ENCODE measurements at places on chromosomes 3 and 15. TPM values are rescaled to one million over a fixed set of nuclear protein-coding genes. Genes with fewer than 3 reads are reported as not detected.

DNA sequence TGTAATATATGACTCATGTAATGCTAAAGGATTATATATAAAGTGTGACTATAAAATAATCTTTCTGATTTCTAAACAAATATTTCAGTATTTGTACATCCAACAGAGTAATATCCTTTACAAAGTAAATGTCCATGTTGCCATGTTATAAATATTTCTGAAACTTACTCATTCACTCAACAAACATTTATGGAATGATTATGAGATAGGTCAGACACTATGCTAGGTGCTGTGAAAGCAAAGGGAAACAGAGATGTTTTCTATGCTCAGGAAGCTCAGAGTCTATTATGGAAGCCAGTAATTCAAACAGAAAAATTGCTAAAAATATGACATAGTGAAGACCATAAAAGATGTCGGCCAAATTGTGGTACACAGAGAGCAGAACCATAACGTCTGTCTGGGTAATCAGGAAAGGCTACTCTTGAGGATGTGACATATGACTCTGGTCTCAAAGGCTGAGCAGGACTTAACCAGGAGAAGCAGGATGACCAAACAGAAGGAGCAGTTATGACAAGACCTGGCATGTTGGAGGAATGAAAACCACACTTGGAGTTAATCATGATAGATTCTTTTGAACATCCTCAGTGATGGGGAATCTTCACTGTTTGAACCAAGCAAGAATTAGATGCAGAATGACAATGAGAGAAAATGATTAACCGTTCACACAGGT lies 39.0 kb upstream of the MYO5C start:
- no peak for DNase-seq

- peak; percentile 31 for DNase-seq
Measured at GRCh38 chr15:42137461-42138261, 18.8 kb downstream of the PLA2G4F start.

DNA sequence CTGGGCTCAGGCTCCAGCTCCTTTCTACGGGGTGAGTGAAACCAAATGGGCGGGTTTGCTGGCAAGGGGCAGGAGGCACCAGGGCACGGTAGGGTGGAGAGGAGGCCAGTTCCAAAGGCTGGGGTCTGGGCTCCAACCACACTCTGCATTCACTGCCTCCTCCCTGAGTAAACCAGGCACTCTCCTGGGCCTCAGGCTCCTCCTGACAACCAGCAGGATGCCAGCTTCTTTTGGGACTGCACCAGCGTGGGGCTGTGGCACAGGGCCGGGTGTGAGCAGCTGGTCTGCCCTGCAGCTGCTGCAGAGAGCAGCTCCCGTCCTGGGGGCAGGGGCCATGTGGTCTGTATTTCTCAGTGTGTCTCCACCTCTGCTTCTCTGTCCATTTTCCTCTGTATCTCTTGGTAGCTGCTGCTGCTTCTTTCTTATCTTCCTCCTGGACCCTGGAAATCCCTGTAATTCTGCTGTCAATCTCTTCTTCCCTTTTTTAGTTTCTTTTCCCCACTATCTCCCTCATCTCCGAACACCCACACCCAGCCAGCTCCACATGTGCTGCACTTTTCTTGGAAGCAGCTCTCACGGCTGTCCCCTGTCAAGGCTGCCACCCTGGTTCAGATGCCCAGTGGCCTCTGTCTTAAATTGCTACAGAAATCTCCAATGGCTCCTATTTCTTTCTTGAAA lies 54.9 kb upstream of the TBC1D21 start:
- DNase-seq, result no peak

GRCh38 chr3:111314181-111314873 lies 227.7 kb upstream of the CD96 start:
- no peak for DNase-seq

- DNase-seq, result no peak
Measured at GRCh38 chr15:58551084-58551763, 119.4 kb downstream of the LIPC start.

DNA sequence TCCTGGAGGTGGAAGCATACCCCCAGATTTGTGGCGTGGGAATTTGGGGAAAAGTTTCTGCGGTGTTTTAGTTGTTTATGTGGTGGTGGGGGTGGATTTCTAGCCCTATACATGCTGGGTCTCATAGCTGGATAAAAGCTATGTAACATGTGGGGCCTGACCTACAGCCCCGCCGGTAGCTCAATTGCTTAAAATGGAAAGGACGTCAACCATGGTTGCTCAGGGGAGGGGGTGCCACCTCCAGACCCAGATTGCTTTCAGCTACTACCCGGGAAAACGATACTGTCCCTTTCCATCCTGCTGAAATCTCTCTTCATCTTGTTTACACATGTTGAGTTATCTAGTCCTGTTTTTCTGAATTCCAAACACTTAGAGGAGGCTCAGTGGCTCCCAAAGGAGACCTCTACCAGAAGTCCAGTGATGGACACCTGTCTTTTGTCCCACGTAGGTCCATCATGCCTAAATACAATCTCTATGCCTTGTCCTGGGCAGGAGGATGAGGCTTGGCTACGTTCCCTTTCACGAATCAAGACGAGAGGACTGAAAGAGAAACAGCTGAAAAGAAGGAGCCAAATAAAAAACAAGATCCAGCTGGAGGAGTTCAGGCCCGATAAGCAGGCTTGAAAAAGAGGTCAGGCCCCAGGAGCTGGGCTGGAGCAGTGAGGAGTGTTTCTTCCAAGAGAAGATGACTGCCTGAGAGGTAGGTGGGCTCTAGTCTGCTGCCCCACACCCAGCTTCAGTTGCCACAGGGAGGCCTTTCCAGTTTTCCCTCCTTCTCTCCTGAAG lies 72.1 kb upstream of the TPRG1 start:
- no peak for DNase-seq

DNA sequence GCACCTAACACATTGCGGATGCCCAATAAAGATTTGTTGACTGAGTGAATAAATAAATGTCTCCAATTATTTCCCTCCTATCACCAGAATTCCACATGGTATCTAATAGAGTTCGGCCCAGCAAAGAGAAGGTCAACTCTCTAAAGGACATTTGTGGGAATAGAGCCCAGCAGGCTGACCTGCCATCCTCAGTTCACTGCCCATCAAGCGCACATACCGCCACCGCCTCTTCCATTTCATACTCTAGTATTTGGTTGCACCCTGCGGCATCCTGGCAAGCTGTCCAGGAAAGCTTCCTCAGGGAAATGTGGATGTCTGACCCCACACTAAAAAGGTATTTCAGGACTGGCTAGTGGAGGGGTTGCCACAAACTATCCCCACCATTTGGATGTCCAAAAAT lies 29.8 kb upstream of the DLG1 start:
- DNase-seq, result no peak

- DNase-seq, result no peak
Measured at GRCh38 chr3:35216501-35217266, 422.6 kb upstream of the ARPP21 start.

GRCh38 chr15:42736178-42736792 lies 643 bp downstream of the CDAN1 start:
- no peak for DNase-seq

DNA sequence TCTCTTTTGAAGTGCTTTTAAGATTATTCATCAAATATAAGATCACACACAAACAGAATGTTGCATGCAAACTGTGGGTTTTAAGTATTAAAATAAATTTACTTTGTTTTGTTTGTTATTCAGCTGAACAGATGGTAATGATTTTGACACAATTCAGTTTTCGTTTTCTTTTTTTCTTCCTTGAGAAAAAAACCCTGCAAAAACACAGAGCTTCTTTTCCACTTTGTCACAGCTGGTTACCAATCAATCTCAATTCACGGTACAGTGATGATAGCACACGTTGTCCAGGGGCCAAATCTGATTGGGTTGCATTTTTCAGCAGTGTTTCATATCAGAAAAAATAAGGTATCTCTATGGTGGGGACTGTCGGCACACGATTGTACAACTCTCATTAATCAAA lies 473.6 kb downstream of the ROBO2 start:
- DNase-seq, result no peak

DNA sequence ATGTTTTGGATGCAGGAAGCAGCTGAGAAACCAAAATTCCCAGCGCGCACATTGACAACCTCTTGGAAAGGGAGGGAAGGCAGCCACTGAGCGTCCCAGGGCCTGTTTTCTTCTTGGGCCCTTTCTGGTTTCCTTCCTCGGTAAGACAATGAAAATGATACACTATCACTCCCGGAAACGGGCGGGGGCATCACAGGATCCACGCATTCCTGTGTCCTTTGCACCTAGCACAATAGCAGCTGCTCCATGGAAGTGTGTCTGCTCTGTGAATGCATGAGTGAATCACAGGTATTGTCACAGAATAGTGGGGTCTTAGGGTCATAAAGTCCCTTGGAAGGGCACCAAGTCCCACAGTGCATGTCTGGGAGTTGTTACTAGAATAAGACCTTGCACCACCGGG lies 6.3 kb upstream of the ITPKA start:
- no peak for DNase-seq

- DNase-seq, result no peak
Measured at GRCh38 chr3:78754066-78754743, 1013.6 kb downstream of the ROBO1 start.

GRCh38 chr3:191391861-191392808 lies 61.8 kb upstream of the UTS2B start:
- DNase-seq, result no peak

GRCh38 chr3:188513662-188514328 lies 359.8 kb downstream of the LPP start:
- DNase-seq, result no peak

DNA sequence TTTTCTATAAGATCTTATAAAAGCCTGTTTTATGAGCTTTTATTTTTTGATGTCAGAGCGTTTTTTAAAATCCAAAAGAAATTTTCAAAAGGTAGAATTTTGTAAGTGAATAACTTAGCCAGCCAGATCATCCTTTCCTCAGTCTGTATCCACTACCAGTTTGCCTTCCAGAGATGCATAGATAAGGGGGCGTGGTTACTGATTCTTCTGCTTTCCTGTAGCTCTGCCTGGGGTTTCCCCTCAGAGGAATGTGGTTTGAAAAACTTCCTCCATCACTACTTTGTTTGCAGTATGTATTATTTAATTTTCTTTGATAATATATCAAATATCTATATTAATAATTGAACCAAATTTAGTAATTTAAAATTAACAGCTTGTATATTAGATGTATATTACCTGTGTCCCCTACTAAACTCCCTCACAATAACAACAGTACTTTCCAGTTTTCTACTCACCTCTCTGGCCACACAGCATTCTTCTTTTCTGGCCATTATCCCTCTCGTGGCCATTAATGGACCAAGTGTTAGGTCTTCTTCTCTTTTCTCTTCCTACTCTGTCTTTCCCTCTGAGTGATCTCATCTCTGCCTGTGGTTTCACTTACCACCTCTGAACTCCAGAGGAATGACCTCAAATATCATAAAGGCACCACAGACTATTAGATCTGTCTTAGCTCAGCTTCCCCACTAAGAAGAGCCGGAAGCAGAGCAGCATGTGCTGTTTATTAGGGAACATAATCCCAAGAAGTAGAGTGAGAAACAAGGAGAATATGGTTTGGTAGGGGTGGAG lies 239.7 kb downstream of the UBE2E2 start:
- DNase-seq, result no peak

DNA sequence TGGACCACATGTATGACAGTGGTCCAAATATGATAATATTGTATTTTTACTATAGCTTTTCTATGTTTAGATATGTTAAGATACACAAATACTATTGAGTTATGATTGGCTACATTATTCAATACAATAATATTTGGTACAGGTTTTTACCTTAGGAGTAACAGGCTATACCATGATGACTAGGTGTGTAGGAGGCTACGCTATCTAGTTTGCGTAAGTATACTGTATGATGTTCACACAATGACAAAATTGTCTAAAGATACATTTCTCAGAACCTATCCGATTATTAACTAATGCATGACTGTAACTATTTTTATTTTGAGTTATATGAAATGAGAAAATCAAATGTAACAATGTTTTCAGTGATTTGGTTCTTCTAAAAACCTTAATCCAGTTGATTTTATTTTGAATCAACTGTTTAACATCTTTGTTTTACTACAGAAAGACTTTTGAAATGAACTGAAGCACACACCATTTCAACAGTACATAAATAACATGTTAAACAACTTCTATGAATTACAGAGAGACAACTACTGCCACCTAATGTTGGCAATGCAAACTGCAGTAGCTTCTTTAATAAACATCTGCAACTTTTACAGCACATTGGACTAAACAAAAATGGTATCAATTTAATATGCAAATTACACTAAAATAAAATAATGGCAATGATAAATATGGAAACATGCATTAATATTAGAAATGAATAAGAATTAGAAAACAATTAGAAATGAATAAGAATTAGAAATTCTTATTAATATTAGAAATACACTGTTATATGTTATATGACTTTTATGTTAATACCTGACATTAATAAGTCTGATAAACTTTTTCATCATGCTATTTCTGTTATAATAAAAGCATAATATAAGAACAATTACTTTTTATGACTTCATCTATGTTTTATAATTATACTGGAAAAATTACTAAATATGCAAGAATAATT lies 255.7 kb downstream of the MBNL1 start:
- peak; percentile 55 for DNase-seq

GRCh38 chr15:72820278-72820677 lies 36.7 kb upstream of the ADPGK start:
- no peak for DNase-seq

GRCh38 chr3:150495563-150496168 lies 50.6 kb downstream of the SERP1 start:
- DNase-seq, result peak; percentile 36

- DNase-seq, result no peak
Measured at GRCh38 chr15:26028086-26028740, 165.1 kb upstream of the ATP10A start.

DNA sequence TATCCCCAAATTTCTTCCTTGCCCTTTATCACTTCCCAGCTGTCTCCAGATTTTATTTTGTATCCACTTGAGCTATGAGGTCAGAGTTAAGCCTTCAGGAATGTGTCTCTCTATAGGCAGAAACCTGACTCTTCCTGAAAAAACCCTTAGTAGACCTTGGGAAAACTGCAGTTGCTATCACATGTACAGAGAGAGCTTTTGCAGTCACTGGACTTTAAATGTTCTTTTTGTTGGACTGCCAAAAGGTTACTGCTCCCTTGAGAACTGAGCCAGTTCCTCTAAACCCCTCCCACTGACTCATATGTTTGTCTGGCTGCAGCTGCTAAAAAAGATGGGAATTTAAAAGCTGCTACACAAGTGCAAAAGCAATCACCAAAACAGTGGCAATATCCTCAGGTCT lies 169.1 kb upstream of the CCDC54 start:
- DNase-seq, result peak; percentile 79

The RHOV gene
- 0.23 TPM for total RNA-seq

The EPHA3 gene
- total RNA-seq, result 0.34 TPM

The EXOSC7 gene
- 50.0 TPM for total RNA-seq

The FBXL22 gene
- total RNA-seq, result 0.10 TPM

The TTBK2 gene
- total RNA-seq, result 6.4 TPM

The LYSMD2 gene
- total RNA-seq, result 17.1 TPM

The TM4SF18 gene
- total RNA-seq, result 148 TPM

The CCR2 gene
- not detected for total RNA-seq

The CDCP1 gene
- 19.4 TPM for total RNA-seq

The ZNF770 gene
- 19.2 TPM for total RNA-seq

The KLHL24 gene
- total RNA-seq, result 53.6 TPM

The SLC2A2 gene
- not detected for total RNA-seq

The ZNF860 gene
- total RNA-seq, result 1.2 TPM
